NB4 (cell line): ENCODE measurements at places on chromosomes 1 and 21.

DNA sequence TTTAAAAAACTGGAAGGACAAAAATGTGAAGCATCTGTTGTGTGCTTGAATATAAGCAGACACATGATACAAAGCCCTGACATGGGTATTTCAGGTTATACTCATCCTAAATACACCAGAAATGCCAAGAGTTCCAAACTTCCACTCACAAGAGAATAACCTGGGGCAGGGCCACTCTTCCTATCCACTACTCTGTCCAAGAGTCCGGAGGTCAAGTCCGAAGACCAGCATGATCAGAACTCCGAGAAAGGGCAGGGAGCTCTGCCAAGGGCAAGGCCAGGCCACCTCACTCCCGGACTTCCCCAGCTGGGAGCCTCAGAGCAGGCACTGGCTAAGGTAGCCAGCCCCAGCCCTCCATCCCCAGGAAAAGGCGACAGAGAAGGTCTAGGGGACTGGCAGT, 37.5 kb downstream of the HLCS start:
- DNase-seq: no peak

DNA sequence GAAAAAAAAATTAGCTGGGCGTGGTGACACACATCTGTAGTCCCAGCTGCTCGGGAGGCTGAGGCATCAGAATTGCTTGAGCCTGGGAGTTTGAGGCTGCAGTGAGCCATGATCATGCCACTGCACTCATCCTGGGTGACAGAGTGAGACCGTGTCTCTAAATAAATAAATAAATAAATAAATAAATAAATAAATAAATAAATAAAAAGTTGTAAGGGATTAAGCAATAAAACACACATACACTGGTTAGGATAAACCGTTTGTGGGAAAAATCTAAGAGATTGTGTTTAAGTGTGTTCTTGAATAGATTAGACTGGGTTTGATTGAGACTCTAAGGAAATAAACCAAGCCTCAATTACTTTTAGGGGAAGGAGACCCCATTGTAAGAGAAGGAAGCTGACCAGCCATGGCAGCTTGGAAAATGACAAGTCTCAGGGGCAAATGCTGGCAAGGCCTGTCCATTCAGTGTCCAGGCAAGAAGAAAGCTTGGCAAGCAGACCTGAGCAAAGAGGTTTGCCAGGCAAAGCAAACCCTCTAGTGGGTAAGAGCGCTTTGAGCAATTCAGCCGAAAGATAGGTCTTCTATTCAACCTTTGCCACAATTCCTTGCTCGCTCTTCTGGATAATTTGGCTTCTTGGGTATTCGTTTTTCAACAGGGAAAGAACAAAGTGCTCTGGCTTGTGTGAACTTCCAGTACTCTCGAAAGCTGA, 106.9 kb upstream of the SERBP1 start:
- DNase-seq: no peak

DNA sequence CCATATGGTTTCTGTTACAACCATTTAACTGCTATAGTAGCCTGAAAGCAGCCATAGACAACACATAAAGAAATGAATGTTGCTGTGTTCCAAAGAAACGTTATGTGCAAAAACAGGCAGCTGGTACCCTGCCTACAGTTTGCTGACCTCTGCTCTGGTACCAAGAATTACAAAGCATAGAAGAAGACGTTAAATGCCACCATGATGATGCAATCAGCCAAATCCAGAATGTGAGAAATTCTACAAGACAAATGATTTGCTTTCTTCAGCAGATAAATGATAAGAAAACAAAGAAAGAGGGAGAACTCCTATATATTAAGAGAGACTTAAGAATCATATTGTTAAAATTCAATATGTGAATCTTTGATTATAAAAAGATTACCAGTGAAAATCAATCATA, 97.8 kb upstream of the PDE4B start:
- DNase-seq: no peak

DNA sequence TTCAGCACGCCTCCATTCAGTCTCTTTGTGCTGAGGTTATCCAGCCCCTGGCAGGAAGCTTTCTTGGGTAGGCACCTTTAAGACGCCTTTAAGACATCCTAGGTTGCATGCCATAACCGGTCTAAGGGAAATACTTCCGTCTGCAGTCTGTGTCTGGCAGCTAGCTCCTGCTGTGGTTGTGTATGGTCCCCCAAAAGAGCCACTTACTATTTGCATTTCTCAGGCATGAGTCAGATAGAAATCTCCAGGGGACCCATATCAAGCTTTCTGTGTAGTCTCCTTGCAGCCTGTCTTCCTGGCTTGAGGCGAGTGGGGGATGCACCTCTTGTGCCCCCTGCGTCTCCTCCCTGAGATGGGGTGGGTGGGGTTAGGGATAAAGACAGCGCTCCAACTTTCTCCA, 10.0 kb upstream of the RYR2 start:
- no peak for DNase-seq

DNA sequence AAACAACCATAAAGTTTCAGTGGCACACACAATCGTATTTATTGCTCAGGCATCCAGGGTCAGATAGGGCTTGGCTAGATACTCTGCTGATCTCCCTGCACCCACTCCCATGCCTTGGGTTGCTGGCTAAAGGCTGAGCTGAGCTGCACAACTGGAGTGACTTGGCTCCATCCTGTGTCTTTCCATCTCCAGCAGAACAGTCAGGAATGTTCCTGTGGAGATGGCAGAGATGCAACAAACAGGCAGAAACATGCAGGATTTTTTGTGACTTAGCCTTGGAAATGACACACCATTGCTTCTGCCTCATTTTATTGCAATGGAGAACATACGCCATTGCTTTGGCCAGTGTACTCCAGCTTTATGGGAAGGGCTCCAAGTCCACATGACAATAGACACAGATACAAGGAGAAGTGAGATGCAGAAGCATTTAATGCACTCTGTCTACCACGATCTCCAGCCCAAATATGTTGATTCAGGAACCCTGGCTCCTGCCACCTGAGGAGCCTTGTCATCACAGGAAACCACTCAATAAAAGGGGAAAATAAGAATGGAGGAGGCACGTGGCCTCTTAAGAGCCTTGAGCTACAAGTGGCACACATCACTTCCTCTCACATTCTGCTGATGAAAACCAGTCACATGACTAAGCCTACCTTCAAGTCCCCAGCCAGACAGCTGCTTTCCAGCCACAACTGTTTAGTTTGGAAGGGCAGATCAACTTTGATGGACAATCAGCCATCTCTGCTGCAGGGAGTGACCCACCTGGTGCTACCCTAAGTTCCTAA, 10.1 kb upstream of the GUCA2B start:
- peak; percentile 25 for DNase-seq

- no peak for DNase-seq
Observed at GRCh38 chr1:53048960-53049573, 12.9 kb upstream of the PODN start.

DNA sequence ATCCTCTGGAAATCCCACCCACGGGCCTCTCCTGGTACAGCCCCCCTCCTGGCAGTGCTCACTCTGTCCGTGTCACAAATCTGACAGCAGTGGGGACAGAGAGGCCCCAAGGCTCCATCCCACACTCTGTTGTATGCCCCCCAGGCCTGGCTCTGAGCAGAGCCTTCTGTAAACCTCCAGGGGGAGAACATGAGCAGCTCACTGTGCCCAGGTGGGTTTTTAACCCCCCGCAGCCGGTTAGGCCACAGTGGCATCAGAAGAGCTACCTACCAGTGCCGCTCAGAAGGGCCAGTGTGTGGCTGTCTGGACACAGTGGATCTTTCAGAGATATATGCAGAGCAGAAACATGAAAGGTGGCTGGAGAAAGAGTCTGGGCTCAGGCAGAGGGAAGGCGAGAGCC, 12.0 kb upstream of the GPR153 start:
- no peak for DNase-seq

DNA sequence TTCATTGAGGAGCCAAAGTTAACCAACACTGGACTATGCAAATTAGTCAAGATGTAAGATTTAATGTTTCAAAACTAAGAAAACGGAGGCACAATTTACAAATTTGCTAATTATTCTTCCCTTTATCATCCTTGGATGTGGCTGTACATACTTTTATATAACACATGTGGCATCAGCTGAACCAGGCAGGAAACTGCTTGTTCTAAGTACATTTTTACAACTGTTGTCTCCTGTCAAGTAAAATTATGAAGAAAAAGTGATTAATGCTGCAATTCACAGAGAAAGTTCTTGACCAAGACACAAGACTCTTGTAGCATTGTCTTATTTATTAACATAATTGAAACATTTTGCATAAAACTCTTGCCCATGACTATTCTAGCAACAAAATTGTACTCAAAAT, 61.9 kb downstream of the LAMC2 start:
- no peak for DNase-seq

DNA sequence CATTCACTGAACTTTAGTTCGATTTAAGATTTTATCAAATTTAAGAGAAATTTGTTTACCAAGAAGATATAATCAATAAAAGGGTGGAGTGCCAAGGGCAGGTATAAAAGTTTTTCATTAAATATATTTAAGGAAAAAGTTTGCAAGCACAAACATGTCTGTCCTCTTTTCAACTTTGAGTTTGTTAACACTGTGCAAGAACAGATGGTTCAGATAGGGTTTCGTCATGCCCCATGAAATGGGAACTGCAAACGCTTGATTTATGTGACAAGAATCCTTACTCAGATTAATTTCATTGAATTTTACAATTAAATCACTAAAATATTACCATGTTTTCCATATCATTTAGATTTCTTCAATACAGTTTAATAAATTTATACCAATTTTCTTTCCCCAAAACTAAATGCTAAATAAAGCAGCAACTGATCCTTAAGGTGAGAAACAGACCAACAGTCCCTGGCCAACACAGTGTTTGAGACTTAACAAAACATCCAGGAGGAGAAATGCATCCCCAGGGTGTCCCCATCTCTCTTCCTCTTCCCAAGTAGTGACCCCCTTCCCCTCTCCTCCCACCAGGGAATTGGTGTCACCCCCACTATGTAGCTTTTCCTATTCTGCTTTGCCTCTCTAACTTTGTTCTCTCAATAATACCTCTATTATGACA, 292.9 kb downstream of the LTN1 start:
- DNase-seq: no peak

DNA sequence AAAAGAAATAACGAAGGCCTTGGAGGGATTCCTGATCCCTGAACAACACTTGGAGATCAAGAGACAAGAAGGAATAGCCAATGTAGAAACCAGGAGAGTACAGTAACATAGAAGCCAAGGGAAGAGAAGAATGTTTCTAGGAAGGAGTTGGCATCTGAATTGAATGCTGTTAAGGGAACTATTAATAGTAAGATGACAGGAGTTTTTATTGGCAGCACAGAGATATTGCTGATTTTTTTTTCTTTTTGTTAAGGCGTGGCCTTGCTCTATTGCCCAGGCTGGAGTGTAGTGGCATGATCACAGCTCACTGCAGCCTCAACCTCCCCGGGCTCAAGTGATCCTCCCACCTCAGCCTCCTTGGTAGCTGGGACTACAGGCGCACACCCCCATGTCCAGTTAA, 9.6 kb upstream of the SFT2D2 start:
- DNase-seq: no peak

DNA sequence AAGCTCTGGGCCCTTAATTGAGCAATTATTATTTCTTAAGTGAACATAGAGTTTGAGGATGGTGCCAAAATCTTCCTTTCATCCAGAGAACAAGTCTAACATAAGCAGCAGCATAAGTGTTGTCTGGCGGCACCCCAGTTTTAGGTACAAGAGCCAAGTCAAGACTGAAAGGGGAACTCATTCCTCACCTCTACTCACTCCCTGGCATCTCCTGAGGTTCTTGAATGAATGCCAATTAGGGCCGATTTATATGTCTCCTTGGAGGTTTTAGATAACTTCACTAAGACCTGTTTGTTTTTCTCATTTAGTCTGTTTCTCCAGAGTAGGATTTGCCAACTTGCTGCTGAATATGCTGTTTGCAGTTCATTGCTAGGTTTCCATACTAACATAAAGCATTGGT, 42.6 kb upstream of the ADGRL2 start:
- DNase-seq: no peak

DNA sequence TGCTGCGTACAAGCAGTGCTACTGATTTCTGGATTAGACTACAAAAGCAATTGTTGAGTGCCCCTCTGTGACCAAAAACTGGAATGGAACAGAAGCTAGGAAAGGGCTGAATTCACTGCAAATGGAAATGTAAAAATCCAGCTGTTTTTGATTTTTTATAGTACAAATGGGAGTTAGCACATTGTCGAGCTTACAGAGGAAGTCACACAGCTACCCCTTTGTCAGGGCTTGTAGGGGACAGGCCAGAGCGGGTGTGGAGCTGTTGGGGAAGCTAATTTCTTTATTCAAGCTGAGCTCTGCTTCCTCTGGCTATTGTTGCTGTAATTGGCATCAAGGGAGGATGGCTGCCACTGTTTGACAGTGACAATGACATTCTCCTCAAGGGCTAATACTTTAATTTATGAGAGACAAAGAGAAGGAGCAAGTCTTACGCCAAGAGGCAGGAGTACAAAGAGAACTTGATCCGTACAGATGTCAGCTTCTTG, 96.1 kb downstream of the SLC35F3 start:
- no peak for DNase-seq

GRCh38 chr21:28635541-28635940, 357.1 kb downstream of the LTN1 start:
- DNase-seq: no peak

GRCh38 chr1:203675596-203676347, 49.1 kb downstream of the ATP2B4 start:
- DNase-seq: peak; percentile 64

- peak; percentile 67 for DNase-seq
Observed at GRCh38 chr1:51768971-51769588, 109.4 kb downstream of the NRDC start.

GRCh38 chr1:232150770-232151548, 479.0 kb downstream of the SIPA1L2 start:
- DNase-seq: no peak

GRCh38 chr1:95622609-95623008, 388.6 kb downstream of the RWDD3 start:
- DNase-seq: no peak

- no peak for DNase-seq
Observed at GRCh38 chr1:234324821-234325220, 48.4 kb upstream of the COA6 start.

DNA sequence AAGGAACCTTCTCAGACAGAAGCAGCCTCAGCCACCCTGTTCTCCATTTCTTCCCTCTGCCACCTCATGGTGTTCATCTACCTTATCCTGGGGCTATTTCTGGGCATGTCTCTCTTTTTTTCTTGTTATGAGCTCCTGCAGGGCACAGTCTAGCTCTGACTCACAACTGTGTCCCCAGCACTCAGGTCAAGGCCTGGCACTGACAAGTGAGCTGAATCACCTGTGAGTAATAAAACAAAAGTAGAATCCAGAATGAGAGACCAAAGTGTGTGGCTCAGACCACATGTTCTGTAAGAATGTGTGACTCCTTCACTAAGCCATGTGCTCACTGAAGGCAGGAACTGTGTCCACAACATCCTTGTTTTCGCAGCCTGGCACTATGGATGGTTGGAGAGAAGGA, 23.2 kb downstream of the C1orf94 start:
- no peak for DNase-seq

- DNase-seq: no peak
Observed at GRCh38 chr21:20779321-20779720, 218.9 kb upstream of the NCAM2 start.

GRCh38 chr1:206020393-206021007, 3.2 kb downstream of the CTSE start:
- peak; percentile 43 for DNase-seq
